ENCODE measurements at places on chromosomes 1 and 21. TPM values are rescaled to one million over a fixed set of nuclear protein-coding genes. Genes with fewer than 3 reads are reported as not detected.

C4BPA gene
- not detected for total RNA-seq

- no peak for DNase-seq
Observed at GRCh38 chr1:172724232-172724631, 65.3 kb downstream of the FASLG start.

GRCh38 chr1:169460191-169460833, 25.4 kb downstream of the SLC19A2 start:
- no peak for DNase-seq

DNA sequence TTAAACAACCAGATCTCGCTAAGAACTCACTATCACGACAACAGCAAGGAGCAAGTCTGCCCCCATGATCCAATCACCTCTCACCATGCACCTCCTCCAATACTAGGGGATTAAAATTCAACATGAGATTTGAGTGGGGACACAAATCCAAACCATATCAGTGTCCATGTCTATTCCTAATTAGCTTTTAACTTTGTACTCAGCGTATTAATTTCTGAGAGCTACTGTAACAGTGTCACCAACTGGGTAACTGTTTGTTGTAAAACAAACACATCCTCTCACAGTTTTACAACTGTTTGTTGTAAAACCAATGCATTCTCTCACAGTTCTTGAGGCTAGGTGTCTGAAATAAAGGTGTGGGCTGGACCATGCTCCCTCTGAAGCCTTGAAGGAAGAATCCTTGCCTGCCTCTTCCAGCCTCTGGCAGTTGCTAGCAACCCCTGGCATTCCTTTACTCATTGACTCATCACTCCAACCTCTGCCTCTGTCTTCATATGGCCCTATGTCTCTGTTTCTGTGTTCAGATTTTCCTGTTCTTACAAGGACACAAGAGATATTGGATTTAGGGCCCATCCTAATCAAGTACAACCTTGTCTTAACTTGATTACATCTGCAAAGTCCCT, 121.2 kb downstream of the LTN1 start:
- DNase-seq: no peak

DNA sequence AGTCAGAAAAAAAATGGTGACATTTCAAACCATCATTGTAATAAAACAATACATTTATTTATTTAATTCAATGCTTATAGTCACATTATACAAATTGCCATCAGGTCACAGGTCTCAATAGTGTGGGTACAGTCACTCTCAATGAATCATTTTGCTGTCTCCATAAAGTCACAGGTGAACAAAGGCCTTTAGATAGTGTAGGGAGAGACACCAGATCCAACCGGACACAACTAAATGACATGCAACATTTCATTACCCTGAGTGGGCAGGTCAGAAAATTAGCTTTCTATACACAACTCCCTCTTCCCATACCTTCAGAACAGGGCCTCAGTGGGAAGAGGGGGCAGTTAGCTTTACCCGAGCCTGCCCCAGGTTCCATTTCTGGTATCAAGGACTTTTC, 63.2 kb downstream of the STYXL2 start:
- no peak for DNase-seq

DNA sequence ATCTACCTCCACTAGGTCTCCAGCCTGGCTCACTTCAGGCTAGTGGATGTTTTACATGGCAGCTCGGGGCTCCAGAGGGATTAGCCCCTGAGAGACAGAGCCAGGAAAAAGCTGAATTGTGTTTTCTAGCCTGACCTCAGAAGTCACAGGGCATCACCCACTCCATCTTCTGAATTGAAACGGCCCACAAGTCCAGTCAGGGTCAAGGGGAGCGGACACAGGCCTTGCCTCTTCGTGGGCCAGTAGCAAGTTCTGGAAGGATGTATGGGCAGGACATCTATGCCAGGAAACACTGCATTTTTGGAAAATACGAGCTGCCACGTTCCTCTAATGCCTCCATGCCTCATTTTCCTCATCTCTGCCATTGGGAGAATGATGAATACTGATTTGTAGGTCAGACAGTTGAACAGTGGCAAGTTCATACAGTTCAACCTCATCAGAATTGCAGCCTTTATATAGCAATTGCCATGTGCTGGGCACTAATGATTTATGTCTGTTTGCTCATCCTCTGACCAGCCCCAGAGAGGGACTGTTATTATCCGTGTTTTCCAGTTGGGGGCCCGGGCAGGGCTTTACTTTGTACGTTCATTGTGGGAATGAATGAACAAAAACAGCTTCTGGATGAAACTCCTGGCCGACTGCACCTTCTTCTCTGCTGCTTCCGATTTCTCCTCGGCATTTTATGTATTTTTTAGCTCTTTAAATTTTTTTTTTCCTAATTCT, 23.2 kb upstream of the PCBP3 start:
- DNase-seq: no peak

- no peak for DNase-seq
Observed at GRCh38 chr1:12615159-12615864, 2.7 kb downstream of the DHRS3 start.

JUN gene
- total RNA-seq: 588 TPM

LAD1 gene
- total RNA-seq: not detected

DNA sequence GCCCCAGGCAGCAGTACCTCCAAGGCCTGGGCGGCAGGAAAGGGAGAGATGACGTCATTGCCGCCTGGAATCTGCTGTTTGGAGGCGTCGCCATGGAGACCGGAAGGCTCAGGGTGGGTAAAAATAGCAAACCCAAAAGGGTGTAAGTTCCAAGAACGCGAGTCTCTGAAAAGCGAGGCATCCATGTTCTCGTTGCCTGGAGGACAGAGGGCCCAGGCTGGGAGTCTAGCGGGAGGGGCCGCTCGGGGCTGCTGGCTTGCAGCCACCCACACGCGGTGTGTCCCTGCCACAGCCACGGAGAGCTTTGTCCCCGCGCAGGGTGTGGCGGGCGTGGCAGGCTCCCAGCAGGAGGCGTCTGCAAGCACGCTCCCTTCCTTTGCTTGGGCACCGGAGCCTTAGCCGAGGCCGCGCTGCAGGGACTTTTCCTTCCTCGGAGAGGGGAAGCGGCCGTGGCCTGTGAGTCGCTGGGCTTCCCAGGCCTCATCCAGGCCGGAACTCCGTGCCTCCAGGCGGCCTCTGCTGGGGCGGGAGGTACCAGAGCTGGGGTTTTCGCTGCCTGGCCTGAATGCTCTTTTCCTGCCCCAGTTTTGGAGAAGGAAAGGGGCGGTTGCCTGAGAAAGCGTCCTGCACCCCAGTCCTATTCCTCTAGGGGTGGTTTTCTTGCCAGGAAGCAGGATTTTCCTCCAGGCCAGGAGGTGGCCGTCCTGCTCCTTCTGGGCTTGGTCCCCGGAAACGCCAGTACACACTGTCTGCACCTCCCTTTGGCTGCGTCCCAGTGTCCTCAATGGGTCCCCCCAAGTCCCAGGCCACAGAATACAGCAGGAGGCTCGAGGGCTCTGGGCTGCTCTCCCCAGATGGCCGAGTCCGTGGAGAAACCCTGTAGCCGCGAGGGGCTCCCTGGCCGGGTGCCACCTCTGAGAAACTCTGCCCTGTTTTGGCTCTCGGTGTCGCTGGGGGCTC, 15.3 kb upstream of the SKI start:
- peak; percentile 42 for DNase-seq

DNA sequence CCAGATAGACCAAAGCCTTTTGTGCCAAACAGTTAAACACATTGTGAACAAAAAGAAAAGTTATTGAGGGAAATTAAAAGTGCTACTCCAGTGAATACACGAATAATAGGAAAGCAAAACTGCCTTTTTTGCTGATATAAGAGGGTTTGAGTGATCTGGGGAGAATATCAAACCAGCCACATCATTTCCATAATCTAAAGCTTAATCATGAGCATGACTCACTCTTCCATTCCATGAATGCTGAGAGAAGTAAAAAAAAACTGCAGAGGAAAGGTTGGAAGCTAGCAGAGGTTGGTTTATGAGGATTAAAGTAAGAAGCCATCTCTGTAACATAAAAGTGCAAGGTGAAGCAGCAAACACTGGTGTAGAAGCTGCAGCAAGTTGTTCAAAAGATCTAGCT, 350.6 kb upstream of the NCAM2 start:
- no peak for DNase-seq

SDE2 gene
- total RNA-seq: 48.2 TPM

CLDN19 gene
- total RNA-seq: not detected

ADAMTS4 gene
- total RNA-seq: 0.28 TPM

DNA sequence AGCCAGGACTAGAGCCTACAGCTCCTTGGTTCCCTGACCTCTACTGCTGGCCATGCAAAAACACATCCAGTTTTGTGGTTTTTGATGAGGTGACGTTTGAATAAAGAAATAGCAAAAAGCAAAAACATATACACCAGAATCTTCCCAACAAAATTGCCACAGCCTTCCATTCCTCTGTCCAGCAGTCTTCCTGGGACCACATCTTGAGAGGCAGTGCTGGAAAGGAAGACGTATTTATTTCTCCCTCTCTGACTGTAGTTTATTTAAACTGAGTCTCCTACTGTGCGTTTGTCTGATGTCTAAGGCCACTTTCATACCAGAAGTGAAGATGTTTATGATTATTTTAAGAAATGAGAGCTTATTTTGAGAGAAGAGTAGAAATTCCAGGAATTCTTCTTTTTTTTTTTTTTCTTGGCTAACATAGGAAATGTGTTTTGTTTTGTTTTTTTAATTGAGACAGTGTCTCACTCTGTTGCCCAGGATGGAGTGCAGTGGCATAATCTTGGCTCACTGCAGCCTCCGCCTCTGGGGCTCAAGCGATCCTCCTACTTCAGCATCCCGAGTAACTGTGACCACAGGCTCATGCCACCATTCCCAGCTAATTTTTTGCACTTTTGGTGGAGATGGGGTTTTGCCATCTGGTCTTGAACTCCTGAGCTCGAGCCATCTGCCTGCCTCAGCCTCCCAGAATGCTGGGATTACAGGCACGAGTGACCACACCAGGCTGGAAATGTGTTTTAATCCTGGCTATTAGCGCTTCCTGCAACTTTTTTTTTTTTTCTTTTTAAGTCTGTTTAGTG, 118.5 kb downstream of the ITSN1 start:
- no peak for DNase-seq

CFHR3 gene
- total RNA-seq: not detected

C21orf58 gene
- total RNA-seq: 2.0 TPM

FAM163A gene
- total RNA-seq: 0.08 TPM

LCE2A gene
- not detected for total RNA-seq

RHBDL2 gene
- not detected for total RNA-seq

- peak; percentile 79 for DNase-seq
Observed at GRCh38 chr21:45128613-45129188, 54.3 kb downstream of the ADARB1 start.

- DNase-seq: no peak
Observed at GRCh38 chr1:47164552-47164951, 25.3 kb downstream of the PDZK1IP1 start.

DNA sequence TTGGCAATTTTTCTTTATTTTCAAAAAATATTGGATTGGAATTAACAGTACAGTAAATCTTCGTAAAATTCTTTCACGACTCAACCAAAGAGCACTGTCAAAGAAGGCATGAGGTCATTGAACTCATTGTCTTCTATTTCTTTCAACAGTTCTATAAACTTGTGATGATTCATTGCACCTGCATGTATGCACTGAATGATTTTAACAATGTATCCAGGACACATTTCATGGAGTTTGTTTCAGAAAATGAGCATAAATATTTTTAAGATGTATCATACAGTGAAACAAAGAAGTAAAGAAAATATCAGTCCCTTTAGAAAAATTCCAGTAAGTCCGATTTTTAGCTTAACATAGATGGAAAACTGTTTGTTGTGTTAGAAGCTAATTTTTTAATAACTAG, 33.6 kb upstream of the CD34 start:
- no peak for DNase-seq

DNA sequence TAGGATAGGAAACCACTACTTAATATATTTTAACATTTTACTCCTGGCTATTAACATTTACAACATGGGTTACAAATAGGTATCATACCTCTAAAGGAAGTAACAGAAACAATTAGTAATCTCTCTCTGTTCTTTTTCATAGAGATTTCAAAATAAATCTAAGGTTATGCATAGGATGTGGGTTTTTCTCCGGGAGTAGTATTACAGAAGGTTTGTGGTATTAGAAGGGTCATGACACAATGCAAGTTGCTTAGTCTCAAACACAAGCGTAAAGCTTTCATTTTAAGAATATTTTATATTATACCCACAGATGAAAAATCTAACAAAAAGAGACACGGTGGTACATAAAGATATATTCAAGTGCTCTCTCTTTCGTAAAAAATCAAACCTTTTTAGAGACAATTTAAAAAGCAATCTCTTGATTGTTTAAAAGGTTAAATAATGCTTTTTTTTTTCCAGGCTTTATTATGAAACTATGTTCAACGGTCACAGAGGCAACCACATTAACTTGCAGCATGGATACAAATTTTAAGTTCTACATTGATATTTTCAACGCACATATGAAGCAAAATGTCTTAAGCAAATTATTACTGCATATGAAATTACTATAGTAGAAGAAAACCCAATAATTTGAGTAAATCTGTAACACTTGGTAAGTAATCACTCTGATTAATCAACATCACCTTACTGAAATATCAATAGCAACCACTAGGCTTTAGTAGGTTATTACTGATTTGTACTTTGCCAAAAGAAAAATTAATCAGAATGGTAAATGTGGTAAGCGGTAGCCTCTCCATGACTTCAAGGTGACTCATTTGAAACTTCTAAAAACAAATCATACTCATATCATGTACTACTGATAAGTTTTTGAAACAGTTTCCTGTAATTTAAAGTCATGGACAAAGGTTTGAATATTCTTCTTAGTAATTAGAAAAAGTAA, 97.4 kb upstream of the GFI1 start:
- no peak for DNase-seq

DNA sequence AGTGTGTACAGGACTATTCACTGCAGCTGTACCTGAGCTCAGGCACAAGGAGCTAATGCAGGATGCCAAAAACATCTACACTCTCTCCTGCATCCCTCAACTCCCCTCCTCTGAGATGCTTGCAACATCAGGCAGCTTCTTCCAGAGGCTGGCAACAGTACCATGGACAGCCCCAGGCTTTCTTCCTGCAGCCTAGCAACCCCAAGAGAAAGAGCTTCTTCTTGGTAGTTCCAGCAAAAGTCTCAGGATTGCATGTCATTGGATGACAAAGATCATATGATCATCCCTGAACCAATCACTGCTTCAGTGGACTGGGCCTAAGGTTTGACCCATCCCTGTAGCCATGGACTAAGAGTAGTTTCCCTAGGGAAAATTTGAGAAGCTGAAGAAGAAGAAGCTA, 46.7 kb downstream of the CAMK2N1 start:
- no peak for DNase-seq

DNA sequence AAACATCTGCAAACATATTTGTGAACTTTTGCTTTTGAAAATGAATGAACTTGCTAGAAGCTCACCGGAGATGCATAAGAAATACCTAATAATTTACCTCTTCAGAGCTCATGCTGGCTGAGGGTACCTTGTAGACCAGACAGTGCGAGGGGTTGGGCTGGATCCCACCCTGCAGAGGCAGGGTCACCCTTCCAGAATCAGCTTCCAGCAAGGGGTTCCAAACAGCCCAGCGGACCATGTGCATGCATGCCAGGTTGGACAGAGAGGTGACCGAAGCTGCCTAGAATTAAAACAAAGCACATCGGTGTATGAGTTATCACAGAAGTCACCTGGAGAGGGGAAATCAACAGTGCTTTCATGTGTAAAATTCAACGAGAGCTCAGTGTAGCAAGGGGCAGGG, 59.2 kb downstream of the NPHP4 start:
- no peak for DNase-seq

GRCh38 chr1:228882041-228882770, 146.9 kb downstream of the RHOU start:
- no peak for DNase-seq

ADGRL4 gene
- total RNA-seq: not detected

Data from CD4-positive, alpha-beta T cell (primary cell).